ENCODE measurements at places on chromosomes 5 and 9. TPM values are rescaled to one million over a fixed set of nuclear protein-coding genes. Genes with fewer than 3 reads are reported as not detected.

GRCh38 chr9:121026260-121026691 is 23.8 kb downstream of the C5 start:
- DNase-seq = no peak

- no peak for DNase-seq
Measured at GRCh38 chr9:101881508-101881907, 143.1 kb upstream of the GRIN3A start.

GRCh38 chr9:34998266-34998665 is 8.7 kb downstream of the DNAJB5 start:
- no peak for DNase-seq

Gene NR2F1-AS1
- polyA plus RNA-seq = 7.2 TPM

Gene SLC27A6
- polyA plus RNA-seq = 3.3 TPM

DNA sequence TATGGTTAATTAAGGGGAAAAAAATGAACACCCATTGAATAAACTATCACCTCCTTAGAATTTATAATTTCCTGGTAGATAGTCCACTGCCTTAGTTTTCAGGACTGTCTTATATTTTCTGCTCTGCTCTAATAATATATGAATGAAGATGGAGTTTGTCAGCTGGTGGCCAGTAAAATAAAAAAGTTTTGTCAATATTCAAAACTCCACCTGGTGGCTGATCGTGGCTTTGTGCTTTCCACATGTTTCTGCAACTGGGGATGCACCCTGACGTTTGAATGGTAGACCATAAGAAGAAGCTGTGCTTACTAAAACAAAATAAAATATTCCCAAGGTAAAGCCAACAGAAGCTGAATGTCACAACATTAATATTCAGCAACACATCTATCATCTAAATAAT is 286.6 kb upstream of the IZUMO3 start:
- no peak for DNase-seq

GRCh38 chr5:175107865-175108264 is 336.1 kb downstream of the DRD1 start:
- DNase-seq = no peak

Data from large intestine (tissue), 12 donors.